ENCODE measurements at places on chromosomes 4 and X.
A peak's percentile ranks its signal among the peaks of the same experiment; 100 is the strongest.

GRCh38 chr4:15003891-15004738, 1.8 kb downstream of the CPEB2 start:
- no peaks in the 10 kb centered on the region for H3K36me3 ChIP-seq
- no peaks in the 10 kb centered on the region for H3K4me1 ChIP-seq
- DNase-seq = peak; percentile 38
- peak overlapping the region; percentile 75 for H3K4me3 ChIP-seq
- H3K27me3 ChIP-seq = no peaks in the 10 kb centered on the region

GRCh38 chrX:77694491-77694890, 91.5 kb downstream of the ATRX start:
- no peak overlapping the region for H3K27ac ChIP-seq
- no peaks in the 10 kb centered on the region for H3K27me3 ChIP-seq
- no peak overlapping the region for H3K4me3 ChIP-seq

- no peaks in the 10 kb centered on the region for H3K27me3 ChIP-seq
- no peak overlapping the region for H3K4me3 ChIP-seq
- H3K36me3 ChIP-seq = no peaks in the 10 kb centered on the region
- no peak for DNase-seq
Observed at GRCh38 chrX:15404401-15405096, 20.3 kb upstream of the VEGFD start.

GRCh38 chr4:38856046-38856445, 571 bp downstream of the TLR6 start:
- no peaks in the 10 kb centered on the region for H3K36me3 ChIP-seq
- H3K27me3 ChIP-seq = no peaks in the 10 kb centered on the region
- no peak for DNase-seq
- H3K4me3 ChIP-seq = no peak overlapping the region
- no peaks in the 10 kb centered on the region for H3K4me1 ChIP-seq
- no peak overlapping the region for H3K27ac ChIP-seq

DNA sequence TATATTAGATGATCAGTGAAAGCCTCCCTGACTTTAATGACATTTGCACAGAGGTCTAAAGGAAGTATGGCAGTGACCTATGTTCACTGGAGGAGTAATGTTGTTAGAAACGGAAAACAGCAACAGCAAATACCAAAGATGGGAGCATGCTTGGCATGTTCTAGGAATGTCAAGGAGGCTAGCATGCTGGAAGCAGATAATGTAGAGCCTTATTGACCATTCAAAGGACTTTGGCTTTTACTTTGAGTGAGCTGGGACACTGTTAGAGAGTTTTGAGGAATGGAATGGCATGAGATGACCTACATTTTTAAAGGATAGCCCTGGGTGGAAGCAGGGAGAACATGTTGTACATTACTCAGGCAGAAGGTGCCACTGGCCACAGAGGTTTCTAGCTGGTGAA, 6.0 kb downstream of the RPA4 start:
- H3K27me3 ChIP-seq = no peaks in the 10 kb centered on the region
- no peaks in the 10 kb centered on the region for H3K4me1 ChIP-seq
- no peak overlapping the region for H3K4me3 ChIP-seq
- H3K36me3 ChIP-seq = peaks cover 1% of the 10 kb centered on the region
- H3K27ac ChIP-seq = no peak overlapping the region
- DNase-seq = no peak

DNA sequence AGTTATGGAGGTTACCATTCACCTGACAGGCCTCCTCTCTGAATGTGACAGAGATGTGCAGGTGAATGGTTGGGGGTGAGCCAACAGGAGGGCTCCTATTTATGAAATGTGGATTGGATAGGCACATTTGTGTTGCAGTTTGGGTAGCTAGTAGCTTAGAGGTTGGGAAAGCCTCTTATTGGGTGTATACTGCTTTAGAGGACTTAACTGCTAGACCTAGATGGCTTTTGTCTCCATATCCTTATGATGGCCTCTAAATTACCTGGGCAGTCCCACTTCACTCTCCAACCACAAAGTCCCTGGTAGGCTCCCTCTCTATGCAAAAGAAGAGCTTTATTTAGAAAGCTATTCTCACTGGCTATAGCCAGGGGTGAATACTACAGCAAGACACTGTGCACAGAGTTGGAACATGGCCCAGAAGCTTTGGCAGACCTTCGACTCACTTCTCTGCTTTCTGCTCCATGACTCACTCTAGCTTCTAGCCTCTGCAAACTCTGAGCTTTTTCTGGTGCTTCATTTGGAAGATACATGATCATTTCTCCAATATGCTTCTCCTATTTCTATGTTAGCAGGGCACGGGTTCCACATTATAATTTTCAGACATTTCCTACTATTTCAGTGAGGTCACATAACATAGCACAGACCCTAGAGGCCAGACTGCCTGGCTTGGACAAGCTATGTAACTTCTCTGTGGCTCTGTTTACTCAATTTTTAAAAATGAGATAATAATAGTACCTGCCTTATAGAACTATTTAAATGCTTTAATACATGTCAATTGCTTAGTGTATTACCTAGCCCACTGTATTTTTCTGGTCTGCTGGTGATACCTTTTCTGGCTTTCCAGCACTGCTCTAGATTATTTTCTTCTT, 6.0 kb upstream of the VGLL1 start:
- no peak overlapping the region for H3K4me3 ChIP-seq
- no peak for DNase-seq
- H3K27ac ChIP-seq = no peak overlapping the region

DNA sequence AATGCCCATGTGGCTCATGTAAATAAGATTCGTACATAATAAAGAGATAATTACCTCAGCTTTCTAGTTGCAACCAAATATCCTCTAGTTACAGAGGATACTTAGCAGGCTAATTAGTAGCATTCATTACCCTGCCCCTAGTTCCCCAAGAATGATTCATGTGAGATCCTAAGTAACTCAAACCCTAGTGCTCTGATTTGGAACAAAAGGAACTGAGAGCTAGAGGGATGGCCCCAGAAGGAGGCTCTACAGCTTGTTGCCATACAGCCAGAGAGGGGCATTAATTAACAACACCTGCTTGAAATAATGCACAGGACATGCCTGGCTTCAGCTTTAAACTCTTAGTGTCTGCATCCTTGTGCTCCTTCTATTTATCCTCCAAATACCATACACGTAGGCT, 32.6 kb upstream of the CBR4 start:
- H3K36me3 ChIP-seq = no peaks in the 10 kb centered on the region
- no peak overlapping the region for H3K27ac ChIP-seq
- no peaks in the 10 kb centered on the region for H3K4me1 ChIP-seq
- no peak overlapping the region for H3K4me3 ChIP-seq

- DNase-seq = no peak
- no peaks in the 10 kb centered on the region for H3K27me3 ChIP-seq
- no peaks in the 10 kb centered on the region for H3K4me1 ChIP-seq
- H3K36me3 ChIP-seq = no peaks in the 10 kb centered on the region
Observed at GRCh38 chr4:42596918-42597317, 60.0 kb downstream of the ATP8A1 start.

DNA sequence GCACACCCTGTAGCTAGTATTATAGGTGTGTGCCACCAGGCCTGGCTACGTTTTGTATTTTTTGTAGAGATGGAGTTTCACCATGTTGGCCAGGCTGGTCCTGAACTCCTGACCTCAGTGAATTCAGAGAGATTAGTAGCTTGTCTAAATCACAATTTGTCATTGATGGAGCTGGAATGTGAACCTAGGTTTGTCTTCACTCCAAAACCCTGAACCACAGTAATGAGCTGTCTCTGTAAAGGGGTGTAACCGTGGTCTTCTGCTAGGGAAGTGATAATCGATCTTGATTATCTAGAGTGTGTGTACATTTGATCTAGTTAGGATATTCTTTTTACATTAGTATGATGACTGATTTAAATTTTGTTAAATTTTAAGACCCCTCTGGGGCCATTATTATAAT, 8.3 kb downstream of the ARHGAP10 start:
- H3K27me3 ChIP-seq = no peaks in the 10 kb centered on the region
- peaks cover 5% of the 10 kb centered on the region for H3K4me1 ChIP-seq
- H3K4me3 ChIP-seq = no peak overlapping the region
- no peaks in the 10 kb centered on the region for H3K36me3 ChIP-seq
- DNase-seq = no peak

GRCh38 chr4:47483745-47484144, 1.3 kb upstream of the ATP10D start:
- H3K27ac ChIP-seq = no peak overlapping the region
- no peak for DNase-seq
- H3K4me1 ChIP-seq = no peaks in the 10 kb centered on the region
- H3K4me3 ChIP-seq = no peak overlapping the region

DNA sequence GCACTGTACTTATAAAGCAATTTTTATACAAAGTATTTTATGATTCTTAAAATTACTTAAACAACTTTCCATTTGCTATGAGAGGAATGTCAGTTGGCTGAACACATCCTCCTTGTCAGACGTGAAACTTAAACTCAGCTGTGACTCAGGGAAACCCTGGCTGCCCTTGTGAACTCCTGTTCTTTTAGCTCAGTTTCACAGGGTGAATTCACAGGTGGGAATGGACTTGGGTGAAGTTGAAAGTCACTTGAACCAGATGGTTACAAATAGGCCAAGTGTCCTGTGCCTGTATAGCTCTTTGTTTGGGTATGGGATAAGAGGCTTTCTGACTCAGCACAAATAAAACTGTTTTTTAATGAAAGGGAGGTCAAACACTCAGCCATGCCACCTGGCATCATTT, 67.4 kb upstream of the FAM47B start:
- no peak overlapping the region for H3K27ac ChIP-seq
- DNase-seq = no peak
- H3K4me1 ChIP-seq = no peaks in the 10 kb centered on the region
- no peaks in the 10 kb centered on the region for H3K27me3 ChIP-seq
- no peak overlapping the region for H3K4me3 ChIP-seq

Data from H9 (cell line).